ENCODE measurements at places on chromosomes 2 and 18.

DNA sequence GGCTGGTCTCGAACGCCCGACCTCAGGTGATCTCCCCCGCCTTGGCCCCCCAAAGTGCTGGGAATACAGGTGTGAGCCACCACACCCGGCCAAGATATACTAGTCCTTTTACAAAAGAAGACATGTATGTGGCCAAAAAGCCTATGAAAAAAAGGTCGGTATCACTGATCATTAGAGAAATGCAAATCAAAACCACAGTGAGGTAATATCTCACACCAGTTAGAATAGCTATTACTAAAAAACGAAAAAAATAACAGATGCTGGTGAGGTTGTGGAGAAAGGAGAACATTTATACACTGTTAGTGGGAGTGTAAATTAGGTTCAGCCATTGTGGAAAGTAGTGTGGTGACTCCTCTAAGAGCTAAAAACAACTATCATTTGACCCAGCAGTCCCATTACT, 26.4 kb downstream of the KLHL23 start:
- no peak for DNase-seq

DNA sequence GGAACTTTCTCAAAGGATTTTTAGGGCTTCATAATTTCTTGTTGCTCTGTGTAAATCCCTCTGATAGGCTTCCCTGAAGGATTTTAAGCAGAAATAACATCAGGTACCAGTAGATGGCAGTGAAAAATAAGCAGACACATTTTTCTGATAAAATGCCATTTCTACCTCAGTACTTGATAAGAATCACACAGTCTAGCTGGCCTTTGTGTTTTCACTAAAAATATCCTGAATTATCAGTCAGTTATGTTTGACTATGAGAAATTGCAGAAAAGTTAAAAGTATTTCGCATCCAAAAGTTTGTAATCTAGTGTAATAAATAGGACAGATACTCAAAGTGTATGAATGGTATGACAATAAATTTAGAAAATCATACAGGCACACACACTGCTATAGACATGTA, 68.7 kb downstream of the DNAJC10 start:
- DNase-seq, result no peak

DNA sequence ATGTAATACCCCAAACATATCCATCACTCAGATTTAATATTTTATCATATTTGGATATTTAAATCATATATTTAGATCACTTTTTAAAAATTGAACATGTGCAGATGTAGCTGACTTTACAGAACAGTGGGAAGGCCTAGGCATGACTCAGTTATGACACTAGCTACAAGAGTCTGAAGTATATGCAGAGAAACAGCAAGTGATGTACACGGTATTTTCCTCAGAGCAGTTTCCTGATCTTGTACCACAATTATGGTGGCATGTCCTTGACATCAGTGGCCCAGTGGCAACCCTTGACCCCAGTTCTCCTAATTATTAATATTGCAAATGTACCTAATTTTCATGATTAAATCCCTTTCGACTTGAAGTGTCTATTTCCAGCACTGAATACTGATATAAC, 28.2 kb downstream of the CDKL4 start:
- DNase-seq, result no peak

- no peak for DNase-seq
Measured at GRCh38 chr18:4017480-4017879, 437.6 kb downstream of the DLGAP1 start.

DNA sequence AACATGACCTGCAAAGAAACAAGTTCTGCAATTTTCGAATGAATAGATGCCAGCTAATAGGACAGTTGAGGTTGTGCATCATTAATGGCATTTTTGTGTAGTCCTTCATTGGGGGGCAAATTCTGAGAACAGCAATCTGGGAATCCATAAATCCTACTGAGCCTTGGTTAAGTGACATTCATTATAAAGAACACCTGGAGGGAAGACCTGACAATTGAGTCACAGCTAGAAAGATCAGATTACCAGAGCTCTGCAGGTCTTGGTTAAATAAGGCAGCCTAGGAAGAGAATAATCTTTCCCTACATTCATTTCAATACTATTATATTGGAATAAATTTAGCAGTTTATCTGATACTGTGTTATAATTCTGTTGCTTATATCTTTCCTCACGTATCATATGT, 14.3 kb downstream of the KCNH7 start:
- no peak for DNase-seq
